ENCODE measurements at places on chromosomes 4 and X.
A peak's percentile ranks its signal among the peaks of the same experiment; 100 is the strongest.

DNA sequence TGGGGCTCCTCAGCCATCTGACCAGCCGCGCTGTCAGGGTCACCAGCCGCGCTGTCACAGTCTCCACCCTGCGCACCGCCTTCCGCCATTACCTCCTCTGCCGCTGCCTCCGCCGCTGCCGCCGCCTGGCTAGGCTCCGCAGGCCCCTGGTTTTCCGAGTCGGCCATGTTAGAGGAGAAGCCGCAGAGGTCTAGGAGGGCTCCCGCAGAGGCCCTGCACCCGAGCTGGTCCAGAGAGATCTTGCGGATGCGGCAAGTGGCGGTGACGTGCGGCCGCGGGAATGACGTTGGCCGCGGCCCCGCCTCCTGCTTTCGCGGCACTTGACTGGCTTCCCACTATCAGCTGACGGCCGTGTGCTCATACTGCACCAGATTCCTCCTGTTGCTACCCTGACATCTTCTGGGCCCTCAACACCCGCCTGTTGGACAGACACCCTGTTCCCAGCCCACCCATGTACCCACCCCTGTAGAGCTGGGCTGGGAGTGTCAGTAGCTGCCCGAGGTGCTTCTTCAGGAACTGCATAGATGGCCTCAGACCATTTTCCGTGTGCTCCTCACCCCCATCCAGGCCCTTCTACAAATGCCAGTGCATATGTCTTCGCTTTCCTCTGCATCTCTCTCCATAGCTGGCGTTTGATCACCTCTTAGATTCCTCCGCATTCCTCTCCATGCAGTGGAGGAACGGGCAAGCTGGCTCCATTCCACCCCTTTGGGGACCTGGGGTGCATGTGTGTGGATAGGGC is at the start of gene NAP1L5:
Gene NAP1L5 (minus strand): TSS at position 242 of the 742 bp plus-strand sequence. CDS start 75 bp downstream, at position 167.
- peak; percentile 84 for DNase-seq

DNA sequence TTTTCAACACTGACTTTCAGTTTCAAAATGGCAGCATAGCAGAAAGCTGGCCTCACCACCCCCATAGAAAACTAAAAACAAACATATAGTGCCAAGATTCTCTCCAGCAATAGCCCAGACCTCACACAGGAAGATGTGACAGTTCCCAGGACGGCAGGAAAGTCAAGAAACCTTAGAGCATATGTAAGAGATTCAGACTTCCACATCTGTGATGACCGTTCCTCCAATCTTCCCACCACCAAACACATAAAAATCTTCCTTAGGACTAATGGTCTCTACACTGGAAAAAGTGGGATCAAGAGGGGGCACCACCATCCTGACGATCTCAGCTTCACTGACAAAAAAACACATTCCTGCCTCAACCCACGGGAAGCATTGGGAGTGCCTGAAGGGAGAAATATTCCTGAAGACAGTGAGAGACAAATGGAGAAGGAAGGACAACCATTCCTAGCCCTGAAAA is 134.1 kb upstream of the CPXCR1 start:
- peak; percentile 0 for DNase-seq

DNA sequence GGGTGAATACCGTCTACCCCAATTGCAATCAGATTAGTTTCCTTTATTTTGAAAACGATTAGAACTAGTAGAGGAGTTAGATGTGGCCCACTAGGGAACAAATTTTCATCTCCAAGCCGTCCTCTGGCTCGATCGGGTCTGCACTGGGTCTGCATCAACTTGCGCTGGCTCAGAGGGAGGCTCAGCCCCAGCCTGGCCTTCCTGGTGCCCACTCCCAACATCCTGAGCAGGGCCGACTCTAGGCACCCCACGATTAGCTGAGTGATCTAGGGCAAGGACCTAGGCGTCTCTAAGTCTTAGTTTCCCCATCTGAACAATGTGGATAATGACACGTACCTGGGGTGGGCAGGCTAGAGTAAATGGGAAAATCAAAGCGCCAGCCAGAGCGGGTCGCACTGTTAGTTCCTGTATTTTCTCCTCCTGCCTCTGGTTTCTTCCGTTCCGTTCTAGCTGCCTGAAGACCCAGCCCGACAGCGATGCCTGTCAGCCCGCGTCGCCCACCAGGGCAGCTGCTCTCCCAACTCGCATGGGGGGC is 7.7 kb upstream of the HAND2 start:
- DNase-seq: no peak

DNA sequence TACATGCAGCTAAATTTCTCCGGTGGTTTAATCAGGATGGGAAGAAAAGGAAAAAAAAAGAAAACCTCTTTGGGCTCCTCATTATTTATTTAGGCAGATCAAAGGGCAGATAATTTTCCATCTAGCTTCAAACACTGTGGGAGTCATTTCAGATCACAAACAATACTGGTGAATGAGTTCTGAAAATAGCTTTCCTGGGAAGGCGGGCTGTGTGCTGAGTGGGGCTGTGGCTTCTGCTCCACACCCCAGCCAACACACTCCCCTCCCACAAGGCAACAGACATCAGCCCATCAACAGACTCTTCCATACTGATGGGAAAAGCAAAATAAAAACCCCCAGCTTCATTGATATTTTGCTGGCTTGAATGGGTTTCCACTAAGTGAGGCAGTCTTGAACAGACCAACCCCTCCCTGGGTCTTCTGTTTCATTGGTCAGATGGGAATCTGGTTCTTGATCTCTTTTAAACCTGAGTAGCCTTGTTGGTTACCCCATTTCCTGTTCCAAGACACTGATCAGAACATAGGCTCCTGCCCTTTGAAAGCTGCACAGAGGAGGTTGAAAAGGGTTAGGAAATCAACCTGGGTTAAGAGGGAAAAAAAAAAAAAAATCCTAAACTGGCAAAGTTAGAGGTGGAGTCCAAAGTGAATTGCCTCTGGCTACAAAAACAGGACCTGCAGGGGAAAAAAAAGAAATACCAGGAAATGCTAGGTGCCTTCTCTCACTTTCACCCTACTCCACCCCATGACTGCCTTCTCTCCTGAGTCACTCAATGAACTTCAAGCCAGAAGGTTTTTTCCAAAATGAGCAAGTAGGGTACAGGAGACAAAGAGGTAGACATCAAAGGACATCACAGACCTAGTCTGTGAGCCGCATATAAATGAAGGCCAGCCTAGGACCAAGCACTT is 20.0 kb downstream of the AMOT start:
- DNase-seq: no peak

DNA sequence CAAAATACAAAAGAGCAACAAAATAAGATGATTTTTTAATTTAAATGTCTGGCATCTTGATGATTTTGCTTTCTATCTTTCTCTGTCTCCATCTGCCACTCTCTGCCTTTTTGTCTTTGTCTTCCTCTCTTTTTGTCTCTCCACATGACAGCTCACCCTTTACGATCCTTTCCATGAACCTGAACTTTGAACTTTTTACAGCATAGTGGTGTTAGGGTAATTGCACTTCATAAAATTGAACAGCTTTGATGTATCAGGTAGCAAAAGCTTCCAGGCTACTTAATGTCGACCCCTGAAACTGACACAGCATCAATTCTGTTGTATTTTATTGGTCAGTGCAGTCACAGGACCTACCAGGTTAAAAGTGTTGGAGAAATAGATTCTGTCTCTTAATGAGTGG is 1517.0 kb downstream of the ADGRL3 start:
- no peak for DNase-seq

DNA sequence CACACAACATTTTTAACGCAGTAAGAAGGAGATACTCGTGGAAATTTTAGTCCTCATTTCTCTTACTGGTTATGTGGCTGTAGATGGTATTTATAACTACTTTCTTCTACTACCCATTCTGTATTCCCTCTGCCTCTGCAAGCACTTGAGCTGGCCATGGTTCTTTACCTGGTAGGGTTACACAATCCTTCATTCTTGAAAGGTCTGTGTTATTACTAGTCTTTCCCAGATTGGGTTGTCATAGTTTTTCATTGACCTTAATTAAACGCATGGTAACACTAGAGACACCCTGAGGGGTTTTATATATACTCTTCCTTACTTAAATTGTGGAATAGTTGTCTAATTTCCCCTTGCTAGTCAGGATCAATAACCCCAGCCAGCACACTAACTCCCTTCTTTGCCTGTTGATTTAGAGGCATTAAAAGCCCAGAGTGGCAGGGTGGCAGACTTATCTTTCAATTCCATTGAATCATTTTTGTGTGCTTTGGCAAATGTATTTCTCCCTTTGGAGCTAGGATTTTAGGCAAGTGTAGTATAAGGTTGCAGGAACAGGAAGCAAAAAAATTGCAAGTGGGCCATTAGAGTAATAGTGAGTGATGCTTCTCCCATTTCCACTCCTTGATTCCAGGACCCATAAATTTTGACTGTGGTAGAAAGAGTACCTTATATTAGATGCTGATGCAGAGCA is 113.6 kb upstream of the EMCN start:
- no peak for DNase-seq

GRCh38 chr4:11297201-11297600 is 131.5 kb downstream of the HS3ST1 start:
- no peak for DNase-seq

- no peak for DNase-seq
Measured at GRCh38 chr4:833731-834367, 7.9 kb upstream of the CPLX1 start.

GRCh38 chr4:1310796-1311631 is 21.3 kb downstream of the MAEA start:
- peak; percentile 77 for DNase-seq

- no peak for DNase-seq
Measured at GRCh38 chrX:23765449-23765848, 17.5 kb upstream of the SAT1 start.

GRCh38 chr4:146237092-146237491 is 22.8 kb downstream of the REELD1 start:
- no peak for DNase-seq

GRCh38 chrX:130416785-130417184 is 15.0 kb downstream of the RBMX2 start:
- DNase-seq: no peak

GRCh38 chrX:148771440-148771839 is 271.0 kb downstream of the AFF2 start:
- no peak for DNase-seq

Measured in kidney (tissue), 22 donors.